NT2/D1 (cell line): ENCODE measurements at places on chromosomes 12 and 14.

GRCh38 chr12:94039914-94040313, 108.5 kb upstream of the PLXNC1 start:
- DNase-seq: no peak

DNA sequence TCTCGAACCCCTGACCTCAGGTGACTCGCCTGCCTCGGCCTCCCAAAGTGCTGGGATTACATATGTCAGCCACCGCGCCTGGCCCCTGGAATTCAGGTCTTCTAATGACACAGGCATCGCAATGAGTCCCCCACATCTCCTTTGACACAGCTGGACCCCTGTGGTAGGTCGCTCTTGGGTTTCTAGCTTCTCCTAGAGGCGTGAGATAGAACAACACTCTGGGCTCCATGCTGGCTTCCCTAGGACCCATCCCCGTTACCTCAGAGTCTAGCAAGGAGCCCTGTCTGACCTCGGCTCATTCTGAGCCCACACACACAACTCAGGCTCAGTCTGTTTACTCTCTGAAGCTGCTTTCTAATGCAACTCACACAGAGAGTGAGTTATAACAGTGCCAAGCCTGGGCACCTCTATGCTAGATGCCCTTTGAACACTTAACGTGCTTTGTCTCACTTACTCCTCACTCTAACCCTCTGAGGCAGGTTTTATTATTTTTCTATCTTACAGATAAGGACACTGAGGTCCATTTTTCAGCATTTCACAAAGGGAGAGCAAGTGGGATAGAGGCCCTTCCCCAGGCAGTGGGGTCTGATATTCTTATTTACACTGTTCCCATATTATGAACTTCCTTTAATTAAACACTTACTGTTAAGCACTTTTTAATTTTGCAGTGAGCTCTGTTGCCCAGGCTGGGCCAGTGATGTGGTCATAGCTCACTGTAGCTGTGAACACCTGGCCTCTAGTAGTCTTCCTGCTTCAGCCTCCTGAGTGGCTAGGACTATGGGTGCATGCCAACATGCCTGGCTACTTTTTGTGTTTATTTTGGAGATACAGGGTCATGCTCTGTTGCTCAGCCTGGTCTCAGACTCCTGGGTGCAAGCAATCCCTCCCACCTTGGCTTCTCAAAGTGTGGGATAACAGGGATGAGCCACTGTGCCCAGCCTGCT, 40.6 kb upstream of the RBM19 start:
- DNase-seq: no peak

- DNase-seq: no peak
Observed at GRCh38 chr12:107163413-107163812, 70.1 kb upstream of the CRY1 start.

GRCh38 chr12:5868625-5869295, 76.3 kb downstream of the ANO2 start:
- DNase-seq: no peak

- no peak for DNase-seq
Observed at GRCh38 chr12:7884689-7885088, 12.0 kb upstream of the SLC2A14 start.

- DNase-seq: no peak
Observed at GRCh38 chr12:88562846-88563582, 17.3 kb downstream of the KITLG start.

DNA sequence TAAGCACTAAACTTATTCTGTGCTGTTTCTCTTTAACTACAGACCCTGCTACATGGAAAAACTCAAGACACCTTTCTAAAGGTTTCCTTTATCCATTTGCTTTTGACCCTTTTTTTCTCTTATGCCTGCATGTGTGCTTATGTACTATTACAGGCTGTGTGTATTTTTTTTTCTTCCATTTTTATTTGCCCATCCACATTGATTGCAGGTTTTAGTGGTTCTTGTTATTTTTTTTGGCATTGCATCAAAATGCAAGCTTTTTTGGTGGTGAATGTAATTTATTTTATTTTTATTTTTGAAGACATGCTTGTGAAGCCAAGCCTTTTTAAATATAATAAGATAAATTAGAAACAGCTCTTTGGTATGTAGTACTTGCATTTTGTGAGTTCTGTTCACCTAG, 26.7 kb downstream of the DNM1L start:
- DNase-seq: no peak

GRCh38 chr14:68312884-68313610, 479.8 kb downstream of the ZFP36L1 start:
- no peak for DNase-seq

DNA sequence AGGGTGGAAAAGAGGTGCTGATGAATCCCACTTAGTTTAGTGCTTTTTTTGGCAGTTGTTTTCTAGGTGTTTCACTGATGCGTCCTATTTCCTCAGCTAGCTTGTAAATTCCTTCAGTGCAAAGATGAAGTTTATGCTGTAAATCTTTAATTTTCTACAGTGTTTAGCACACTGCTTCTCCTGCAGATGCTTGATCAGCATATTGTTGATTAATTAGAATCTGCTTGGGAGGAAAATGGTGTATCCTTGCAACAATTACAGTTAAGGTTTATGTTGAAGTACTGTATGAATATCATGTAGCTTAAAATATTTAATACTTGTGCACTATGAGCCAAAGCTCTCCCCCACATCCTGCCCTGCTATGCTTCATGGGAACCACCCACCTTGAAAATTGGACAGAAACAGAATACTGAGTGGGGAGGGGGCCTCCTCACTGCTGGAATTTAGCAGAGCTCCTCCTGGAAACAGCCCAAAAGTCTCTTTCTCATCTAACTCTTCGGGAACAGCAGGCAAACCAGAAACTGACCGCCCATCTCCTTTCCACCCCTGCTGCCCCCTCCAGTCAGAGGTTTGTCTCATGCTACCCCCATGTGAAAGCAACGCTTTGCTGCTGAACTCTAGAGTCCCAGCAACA, 20.3 kb upstream of the DHRS4 start:
- DNase-seq: no peak

- no peak for DNase-seq
Observed at GRCh38 chr12:805022-805632, 52.7 kb downstream of the WNK1 start.

DNA sequence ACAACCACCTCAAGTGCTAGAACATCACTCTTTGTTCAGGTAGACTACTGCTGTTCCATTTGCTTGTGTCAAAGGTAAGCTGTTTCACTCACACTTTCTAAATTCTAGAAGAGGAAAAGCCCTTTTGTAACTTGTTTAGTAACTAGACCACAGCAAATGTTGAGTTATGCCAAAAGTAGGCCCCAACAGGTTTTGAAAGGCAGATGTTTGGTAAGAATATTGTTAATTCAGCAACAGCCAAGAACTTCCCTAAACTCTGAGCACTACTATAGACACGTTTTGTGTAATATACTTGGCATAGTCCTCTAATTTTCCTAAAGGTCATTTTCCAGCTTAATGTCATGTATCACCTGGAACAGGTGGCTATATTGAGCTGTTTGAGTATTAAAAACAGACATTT, 79.0 kb downstream of the DCAF5 start:
- DNase-seq: no peak

DNA sequence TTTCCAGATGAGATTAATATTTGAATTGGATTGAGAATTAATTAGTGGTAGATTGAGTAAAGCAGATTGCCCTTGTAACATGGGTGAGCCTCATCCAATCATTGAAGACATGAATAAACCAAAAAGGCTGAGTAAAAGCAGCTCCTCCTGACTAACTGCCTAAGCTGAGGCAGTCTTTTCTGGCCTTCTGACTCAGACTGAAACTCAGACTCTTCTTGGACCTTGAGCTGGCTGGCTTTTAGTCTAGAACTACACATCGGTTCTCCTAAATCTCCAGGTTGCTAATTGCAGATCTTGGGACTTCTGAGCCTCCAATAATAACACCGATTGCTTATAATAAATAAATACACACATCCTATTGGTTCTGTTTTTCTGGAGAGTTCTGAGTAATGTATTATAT, 24.0 kb downstream of the FKBP11 start:
- no peak for DNase-seq

DNA sequence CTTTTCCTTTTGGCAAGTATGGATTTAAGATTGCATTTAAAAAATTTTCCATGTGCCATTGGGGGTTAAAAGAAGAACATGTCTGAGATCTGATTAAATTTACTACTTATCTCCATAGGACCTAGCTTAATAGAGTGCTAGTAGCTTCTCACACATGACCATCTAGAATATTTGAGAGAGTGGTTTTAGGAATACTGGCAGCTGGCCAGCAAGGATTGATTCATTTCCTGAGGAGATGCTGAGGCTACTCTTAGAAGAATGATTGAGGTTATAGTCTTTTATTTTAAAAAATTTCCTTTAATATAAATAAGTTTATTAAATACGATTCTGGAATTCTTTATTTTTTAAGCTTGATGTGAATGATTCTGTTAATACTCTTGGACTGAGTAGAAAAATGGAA, 56.2 kb downstream of the MIPOL1 start:
- no peak for DNase-seq

- DNase-seq: no peak
Observed at GRCh38 chr12:5872745-5873144, 72.3 kb downstream of the ANO2 start.

DNA sequence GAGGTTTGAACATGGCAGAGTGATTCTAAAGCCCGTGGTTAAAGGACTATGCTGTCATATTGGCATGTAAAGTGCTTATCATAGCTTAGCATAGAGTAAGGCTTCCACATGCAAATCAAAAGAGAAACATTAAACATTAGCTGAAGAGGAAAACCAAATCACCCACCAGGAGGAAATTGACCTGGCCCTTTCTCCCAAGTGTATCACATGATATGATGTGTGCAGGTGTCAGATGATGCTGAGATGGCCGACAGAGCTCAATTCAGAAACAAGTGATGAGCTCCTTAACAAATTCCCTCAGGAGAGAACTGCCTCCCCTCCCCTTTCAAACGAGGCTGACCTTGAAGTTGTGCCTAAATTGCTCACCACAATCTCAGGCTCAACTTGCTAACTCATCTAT, 217.1 kb upstream of the BTG1 start:
- DNase-seq: no peak

GRCh38 chr12:109451400-109451799, 25.7 kb downstream of the KCTD10 start:
- no peak for DNase-seq

DNA sequence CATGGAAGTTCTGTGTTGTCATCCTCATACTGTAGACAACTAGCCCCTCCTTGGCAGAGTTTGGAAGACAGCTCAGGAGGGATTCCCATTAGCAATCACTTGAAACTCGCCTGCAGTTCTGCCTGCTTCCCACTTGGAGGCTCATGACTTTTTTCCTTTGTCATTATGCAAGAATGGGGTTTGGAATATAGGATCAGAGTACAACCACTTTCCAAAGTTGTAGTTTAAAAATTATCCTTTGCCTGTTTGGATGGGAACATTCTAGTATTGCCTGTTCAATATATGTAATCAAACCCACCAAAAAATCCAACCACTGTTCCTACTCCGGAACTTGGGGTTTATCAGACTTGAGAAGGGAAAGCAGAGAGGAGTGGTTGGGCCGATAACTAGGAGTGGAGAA, 2.1 kb upstream of the GPD1 start:
- DNase-seq: peak; percentile 70

- no peak for DNase-seq
Observed at GRCh38 chr12:22377731-22378496, 43.4 kb upstream of the ST8SIA1 start.

GRCh38 chr14:103382376-103382775, 2.8 kb upstream of the MARK3 start:
- no peak for DNase-seq

- DNase-seq: no peak
Observed at GRCh38 chr12:51295651-51296050, 25.4 kb upstream of the SMAGP start.

GRCh38 chr12:22310275-22310674, 24.2 kb downstream of the ST8SIA1 start:
- DNase-seq: no peak

DNA sequence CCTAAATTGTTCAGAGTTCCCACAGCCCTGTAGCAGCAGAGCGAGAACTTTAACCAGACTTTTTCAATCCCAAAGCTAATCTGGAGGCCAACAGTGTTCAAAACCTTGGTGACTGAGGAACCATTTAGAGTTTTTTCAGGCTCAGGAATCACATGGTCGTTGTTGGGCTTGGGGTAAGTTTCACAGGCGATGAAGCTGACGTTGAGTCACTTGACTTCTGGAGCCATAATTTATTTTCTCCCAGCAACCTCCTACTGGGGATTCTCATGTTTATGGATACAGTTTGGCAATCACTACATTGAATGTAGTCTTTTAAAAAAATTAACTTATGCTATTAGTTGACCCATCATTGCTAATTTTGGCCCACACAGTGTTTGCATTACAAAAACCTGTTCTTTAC, 34.5 kb downstream of the SSPN start:
- no peak for DNase-seq
